ENCODE measurements at places on chromosomes 1 and 21.

DNA sequence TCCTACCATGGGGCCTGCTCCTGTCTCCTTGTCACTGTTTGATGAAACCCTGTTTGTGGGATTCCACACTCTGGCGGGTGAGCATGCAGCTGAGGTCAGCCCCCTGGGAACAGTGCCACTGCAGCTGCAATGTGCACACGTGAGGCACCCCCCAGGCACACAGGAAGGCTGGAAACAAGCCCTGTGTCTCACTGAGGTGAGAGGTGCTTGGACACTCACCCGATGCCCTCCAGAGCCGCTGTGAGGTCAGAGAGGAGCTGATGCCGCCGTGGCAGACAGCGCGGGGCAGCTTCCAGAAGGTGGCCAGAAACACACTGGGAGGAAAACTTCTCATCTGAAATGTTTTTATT is 49.7 kb downstream of the SLX9 start:
- DNase-seq = no peak

GRCh38 chr1:66137235-66137634 is 344.5 kb downstream of the PDE4B start:
- DNase-seq = no peak

DNA sequence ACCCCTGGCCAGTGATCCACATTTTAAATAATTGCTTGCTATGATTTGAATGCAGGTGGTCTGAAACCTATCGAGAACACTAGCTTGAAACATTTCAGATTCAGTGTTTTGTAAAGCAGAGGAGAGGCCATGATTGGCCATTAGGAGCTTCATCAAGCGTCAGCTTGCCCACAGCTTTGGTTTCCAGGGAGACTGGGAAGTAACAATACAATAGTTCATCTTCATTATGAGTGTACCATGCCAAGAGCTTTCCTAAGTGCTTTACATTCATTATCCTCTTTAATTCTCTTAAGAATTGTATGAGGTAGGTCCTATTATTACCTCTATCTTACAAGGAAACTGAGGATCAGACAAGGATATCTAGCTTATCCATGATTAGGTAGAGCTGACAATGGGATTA is 27.7 kb upstream of the ATP5PO start:
- DNase-seq = peak; percentile 83

DNA sequence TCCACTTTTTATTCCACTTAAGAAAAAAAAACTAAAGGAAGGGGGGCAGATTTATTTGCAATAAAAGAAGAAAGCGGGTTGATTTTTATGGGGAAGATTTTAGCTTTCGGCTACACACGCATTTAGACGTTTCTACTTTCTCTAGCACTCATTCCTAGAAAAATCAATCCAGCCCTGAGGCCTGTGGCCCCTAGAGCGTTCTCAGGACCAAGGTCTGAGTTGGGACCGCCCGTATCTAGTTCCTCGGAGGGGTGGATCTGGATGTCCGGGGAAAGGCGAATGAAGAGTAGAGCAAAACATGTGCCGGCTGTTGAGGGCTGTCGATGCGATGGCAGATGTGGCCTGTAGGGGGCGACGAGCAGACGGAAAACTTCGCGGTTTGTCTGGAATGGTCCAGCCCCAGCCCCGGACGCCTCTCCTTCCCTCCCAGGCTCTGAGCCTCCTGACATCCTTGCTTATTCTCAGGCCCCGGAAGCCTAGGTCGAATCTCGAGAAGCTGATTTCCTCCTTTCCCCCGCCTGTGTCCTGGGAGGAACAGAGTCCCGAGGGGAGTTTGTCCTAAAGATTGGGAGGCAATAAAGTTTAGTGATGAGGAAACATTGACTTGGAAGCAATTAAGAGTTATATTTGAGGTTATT is 5.2 kb downstream of the FOXD3 start:
- DNase-seq = peak; percentile 14

DNA sequence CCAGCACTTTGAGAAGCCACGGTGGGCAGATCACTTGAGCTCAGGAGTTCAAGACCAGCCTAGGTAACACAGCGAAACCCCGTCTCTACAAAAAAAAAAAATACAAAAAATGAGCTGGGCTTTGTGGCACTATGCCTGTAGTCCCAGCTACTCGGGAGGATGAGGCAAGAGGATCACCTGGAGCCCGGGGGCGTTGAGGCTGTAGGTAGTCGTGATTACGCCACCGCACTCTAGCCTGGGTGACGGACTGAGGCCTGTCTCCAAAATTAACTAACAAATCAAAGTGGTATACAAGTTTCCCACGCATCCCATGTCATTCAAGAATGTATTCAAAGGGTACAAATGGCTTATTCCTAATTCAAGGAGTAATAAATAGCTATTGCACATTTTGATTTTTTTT is 2.4 kb downstream of the AUNIP start:
- no peak for DNase-seq

- DNase-seq = no peak
These were observed 18.6 kb downstream of the OVAAL start for GRCh38 chr1:180577361-180577760.

GRCh38 chr1:171295821-171296220 is 18.2 kb upstream of the FMO4 start:
- no peak for DNase-seq

DNA sequence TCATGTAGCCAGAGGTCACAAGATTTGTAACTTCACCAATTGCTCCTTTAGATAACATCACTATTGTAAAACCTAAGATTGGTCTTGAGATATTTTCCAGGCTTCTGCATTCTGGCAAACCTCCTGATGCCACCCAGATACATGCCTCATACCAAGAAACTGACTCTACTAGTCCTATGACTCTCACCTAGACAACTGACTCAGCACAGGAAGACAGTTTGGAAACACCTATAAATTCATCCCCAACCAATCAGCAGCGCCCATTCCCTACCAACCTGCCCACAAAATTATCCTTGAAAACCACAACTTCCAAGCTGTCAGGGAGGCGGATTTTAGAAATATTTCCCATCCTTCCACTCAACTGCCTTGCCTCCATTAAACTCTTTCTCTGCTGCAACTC is 2.6 kb downstream of the NME7 start:
- DNase-seq = no peak

GRCh38 chr1:3457910-3458883 is 3.7 kb downstream of the ARHGEF16 start:
- no peak for DNase-seq

DNA sequence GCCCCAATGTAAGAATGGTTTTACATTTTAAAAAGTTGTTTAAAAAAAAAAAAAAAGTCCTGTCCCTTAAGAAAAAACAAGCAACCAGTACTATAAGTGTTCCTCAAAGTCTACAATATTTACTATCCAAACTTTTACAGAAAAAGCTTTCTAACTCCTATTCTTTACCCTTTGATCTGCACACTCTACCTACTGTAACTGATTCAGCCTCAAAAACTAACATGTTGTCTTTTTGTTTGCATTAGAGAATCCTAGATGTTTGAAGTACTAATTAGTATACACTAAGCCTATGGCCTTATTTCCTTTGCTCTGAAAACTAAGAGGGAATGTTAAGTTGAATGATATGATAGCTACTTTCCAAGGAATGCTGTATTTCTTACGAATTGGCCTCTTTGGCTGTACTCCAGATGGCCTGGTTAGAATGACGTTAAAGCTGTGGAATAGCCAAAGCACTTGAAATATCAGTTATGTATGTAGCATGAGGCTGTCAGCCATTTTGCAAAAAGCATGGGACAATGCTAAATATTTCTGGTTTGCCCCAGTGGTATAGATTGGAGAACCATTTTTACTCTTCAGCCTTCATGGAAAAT is 234.8 kb downstream of the GPR52 start:
- DNase-seq = no peak

- no peak for DNase-seq
These were observed 29.7 kb downstream of the ARHGAP29 start for GRCh38 chr1:94207695-94208094.

DNA sequence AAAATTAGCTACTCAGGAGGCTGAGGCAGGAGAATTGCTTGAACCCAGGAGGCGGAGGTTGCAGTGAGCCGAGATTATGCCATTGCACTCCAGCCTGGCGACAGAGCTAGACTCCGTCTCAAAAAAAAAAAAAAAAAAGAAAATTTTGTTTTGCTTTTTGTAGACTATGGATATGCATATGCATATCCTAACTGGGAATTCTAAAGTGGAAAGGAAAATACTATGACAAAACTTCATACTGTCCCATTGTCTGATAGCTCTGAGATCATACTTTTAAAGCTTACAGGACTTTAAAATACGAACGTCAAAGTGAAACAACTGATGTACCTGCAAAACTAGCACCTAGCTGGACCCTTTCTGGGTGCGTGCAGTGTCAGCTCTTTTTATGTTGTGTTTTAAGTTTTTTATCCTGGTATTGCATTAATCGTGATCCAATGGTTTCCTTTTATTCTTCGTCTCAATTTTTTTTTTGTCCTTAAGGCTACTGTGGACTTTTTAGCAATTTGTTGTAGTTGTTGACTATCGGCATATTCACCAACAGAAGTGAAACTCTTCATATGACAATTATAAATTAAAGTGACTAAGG is 19.2 kb downstream of the SPRTN start:
- DNase-seq = no peak

- DNase-seq = no peak
These were observed 23.6 kb upstream of the APOBEC4 start for GRCh38 chr1:183676586-183677189.

DNA sequence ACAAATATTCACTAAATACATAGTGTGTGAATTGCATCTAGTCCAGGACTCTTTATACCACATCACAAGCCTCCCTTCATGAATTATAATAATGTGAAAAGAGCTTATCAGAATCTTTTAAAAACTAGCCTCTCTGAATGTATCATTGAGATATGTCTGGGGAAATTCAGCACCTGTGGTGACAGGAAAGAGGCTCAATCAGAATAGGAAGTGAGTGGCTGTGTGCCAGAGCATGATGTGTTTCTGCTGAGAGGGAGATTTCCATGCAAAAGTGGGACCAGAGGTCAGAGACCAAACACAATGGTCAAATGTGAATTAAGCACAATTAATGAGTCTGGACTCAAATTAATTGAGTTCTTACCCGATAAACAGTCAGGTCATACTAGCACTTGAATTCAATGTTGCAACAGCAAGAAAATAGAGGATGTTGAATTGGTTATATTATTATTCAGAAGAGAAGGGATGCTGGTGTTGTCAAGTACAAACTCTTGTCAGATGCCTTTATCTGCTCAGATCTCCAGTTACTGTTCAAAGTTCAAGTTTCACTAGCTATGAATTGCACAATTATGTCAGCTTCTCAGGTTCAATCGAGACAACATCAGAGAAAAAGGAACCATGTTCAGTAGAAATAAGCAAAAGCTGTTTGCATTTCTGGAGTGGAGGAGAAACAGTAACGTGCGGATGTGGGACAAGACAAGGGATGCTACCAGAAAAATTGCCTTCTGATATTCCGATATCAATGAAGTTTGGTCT is 226.2 kb downstream of the ZNF326 start:
- DNase-seq = peak; percentile 30

DNA sequence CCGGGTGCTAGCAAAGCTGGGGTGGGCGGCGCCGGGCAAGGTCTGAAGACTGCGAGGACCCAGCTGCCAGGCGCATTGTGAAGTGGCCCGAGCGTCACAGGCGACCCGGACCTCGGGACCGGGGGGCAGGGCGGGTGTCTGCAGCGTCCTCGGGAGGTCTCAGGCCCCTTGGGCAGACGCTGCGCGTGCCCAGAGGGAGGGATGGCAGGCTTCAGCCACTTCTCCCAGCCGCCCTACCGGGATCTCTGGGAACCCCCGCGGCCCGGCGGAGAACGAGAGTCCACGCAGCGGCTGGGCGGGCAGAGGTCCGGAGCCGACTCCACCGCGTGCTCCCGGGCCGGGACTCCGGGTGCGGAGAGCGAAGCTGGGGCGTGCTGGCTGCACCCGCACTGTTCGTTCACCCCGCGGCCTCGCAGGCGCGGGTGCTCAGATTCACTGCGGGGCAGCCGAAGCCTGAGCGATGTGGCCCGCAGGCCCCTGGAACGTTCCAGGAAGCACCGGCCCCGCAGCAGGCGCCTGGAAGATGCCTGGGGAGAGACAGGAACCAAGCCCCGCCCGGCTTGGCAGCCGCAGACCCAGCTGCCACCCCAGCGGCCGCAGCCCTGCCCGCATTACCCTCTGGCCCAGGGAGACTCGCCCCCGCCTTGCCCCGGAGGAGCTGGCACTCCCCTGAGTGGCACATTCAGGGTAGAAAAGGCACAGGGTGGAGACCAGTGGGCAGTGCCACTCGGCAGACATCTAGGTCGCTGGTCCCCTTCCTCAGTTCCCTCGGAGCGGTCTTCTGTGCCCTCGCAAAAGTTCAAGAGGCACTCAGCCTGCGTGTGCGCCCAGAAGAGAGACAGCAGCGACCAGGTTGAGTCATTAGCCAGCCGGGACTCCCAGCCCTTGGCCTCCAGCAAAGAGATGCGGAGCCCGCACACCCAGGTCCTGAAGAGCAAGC is at the start of gene CCDC185:
Gene CCDC185, plus strand, starts transcription at position 141 of the 940 bp plus-strand sequence. Its CDS starts 61 bp downstream, at position 202.
- peak; percentile 23 for DNase-seq

GRCh38 chr1:154419620-154420571 is 14.8 kb downstream of the IL6R start:
- DNase-seq = no peak

- DNase-seq = no peak
These were observed 6.7 kb upstream of the NPHP4 start for GRCh38 chr1:5998906-5999301.

- no peak for DNase-seq
These were observed 24.0 kb upstream of the DDOST start for GRCh38 chr1:20685099-20685662.

- no peak for DNase-seq
These were observed 1.4 kb upstream of the MDM4 start for GRCh38 chr1:204514828-204515227.

GRCh38 chr1:15975358-15975804 is 520 bp downstream of the ZBTB17 start:
- DNase-seq = peak; percentile 55

GRCh38 chr1:87130438-87130837 is 198.2 kb upstream of the LMO4 start:
- DNase-seq = no peak

DNA sequence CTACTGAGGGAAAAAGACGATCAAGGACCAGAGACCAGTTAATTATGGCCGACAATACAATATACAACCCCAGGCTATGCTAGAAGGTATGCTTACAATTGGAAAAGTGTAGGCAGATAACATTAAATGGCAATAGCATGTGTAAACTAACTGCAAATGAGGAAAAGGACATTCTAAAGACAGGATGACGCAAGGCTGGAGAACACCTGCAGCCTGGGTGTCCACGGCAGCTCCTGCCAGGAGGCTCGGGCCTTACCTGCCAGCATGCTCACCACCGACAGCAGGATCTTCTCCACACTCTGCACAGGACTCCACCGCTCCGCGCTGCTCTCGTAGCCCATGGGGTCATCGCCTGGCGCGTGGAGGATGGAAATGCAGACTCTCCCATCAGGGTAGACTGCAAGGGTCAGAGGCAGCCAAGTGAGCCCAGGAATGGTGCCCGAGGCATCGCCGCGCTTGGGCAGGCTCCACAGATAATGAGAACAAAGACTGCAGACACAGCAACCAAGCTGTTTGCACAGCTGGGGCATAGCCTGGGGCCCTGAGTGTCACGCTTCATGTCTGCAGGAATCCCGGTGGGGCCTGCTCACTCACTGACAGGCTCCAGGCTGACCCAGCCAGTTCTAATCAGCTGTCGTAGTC is 28.2 kb downstream of the UBE2G2 start:
- DNase-seq = peak; percentile 70

DNA sequence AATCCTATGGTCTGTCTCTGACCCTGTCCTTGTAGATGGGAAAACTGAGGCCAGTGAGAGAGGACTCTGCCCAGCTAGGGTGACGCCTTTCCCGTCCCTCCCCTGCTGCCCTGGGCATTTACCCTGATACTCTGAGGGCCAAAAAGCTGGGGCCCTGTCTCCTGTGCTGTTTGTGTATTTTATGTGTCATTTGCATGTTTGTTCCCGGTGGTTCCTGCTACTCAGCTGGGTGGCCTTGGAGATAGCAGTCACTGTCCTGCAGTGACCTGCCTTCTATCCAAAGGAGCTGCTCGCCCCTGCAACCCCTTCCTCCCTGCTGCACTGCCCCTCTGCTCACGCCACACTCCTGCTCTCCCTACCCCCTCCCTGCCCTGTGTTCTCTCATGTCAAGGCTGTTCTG is 41.1 kb upstream of the KDM4A start:
- no peak for DNase-seq

Measured in NCI-H1105 treated with DMSO at 0.1 percent for 48 hours (cell line).